ENCODE measurements at places on chromosomes 5 and 9.

DNA sequence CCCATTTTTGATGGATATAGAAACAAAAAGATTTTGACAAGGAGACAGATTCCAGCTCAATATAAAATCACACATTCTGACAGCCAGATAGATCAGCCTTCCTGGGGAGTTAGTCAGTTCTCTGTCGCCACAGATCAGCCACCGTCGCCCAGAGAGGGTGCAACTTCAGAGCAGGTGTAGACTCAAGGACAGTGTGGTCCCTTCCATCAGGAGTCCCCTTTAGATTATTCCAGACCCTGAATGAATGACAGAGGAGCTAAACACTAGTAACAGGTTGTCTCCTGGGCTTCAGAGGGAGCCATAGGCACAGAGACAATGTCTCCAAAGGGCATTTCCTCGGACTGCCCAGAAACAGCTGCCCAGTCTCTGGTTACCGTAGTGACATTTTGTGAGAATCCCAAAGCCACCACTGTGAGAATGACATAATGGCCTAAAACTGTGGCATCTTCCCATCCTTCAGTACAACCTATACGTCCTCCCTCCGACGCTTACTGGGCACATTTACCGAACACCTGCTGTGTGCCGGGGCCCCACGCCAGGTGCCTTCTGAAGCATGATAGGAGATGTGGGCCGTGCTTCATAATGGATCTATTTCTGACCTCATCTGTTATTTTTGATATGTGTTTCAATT is 47.4 kb upstream of the SLC2A8 start:
- DNase-seq = no peak

- no peak for DNase-seq
Observed at GRCh38 chr5:150397146-150397781, 15.4 kb downstream of the CD74 start.

DNA sequence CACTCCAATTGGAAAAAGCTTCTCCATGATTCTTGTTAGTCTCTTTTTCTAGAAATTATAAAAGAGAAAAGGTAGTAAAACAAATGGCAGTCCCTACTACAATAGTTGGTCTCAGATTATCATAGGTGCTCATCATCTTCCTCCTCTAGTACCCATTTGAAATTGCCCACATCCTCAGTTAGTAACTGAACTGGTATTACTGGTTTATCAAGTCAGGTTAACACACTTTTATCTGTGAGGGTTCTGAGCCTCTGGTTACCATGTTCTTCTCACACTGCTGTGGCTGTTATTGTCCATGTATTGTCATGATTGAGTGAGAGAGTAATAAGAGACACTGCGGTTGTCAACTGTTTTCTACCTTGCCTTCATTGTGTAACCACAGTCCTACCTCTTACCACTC is 901.7 kb downstream of the TLE1 start:
- no peak for DNase-seq

- DNase-seq = no peak
Observed at GRCh38 chr9:69193685-69194032, 19.6 kb downstream of the TJP2 start.

DNA sequence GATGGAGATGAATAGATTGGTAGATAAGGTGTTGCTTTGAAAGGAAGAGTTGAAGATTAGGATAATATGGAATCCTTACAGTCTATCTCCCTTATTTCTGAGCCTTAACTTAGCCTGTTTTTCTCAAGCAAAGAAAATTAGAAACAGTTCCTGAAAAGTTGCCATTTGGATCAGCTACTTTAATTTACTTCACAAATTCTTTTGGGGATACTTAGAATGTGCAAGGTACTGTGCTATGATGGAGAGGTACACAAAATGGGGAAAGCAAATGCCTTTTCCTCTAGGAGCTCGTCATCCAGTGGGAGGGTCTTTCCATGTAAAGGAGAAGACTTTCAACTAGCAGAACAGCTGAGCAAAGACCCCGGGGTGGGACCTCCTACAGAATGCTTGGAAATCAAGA is 51.1 kb upstream of the SMARCA2 start:
- no peak for DNase-seq

DNA sequence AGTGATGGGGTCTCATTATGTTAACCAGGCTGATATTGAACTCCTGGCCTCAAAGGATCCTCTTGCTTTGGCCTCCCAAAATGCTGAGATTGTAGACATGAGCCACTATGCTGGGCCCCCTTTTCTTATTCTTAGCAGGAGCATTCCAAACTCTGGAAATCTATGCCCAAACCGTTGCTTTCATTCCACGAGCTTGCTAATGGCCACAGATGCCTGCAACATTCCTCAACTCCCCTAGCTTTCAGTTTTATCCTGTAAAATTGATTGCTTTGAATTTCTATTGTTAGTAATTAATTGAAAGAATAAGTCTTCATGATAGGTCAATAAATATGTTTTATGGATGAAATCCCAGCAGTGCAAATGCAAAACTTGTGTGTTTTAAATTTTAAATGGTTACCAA is 564.8 kb upstream of the WWC1 start:
- no peak for DNase-seq

DNA sequence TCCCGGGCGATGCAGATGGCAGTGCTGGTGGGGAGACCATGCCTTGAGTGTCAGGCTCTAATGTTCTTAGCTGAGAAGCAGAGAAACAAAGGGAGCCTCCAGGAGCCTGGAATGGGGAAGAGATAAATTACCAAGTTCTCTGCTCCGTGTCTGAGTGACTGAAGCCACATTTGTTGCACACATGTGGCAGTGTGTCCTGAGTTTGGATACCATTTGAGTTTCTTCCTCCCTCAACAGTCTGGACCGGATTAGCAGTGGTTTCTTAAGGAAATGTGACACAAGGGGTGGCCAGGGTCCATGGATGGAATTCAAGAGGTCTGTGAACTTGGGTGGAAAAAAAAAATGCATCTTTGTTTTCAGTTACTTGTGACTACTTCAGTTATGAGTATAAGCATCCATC is 50.7 kb upstream of the GARNL3 start:
- no peak for DNase-seq

- DNase-seq = no peak
Observed at GRCh38 chr9:125183054-125183453, 6.5 kb downstream of the PPP6C start.

DNA sequence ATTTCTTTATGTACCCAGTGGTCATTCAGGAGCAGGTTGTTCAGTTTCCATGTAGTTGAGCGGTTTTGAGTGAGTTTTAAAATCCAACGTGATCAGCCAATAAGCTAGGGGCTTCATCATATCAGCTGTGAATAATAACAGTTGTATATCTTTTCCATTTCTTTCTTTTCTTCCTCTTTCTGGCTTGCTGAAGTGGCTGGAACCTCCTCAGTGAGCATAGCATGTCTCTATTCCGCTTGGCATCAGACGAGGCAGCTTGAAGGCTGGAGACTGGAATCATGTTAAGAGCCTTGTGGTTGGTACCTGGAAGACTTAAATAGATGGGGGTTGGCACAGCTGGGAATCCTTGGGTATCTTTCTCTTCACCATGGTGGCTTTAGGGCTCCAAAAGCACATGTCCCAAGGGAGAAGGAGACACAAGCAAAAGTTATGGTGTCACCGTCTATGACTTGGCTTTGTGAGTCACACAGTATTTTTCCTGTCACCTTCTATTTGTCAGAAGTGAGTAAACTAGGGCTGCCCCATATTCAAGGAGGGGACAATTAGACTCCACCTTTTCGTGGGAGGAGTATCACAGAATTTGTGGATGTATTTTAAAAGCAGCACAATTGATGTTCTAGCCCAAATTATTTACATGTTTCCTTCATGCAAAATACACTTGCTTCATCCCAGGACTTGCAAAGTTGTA is 38.0 kb upstream of the RETREG1 start:
- DNase-seq = no peak

GRCh38 chr9:128026255-128026772 is 40.8 kb downstream of the NAIF1 start:
- no peak for DNase-seq

- no peak for DNase-seq
Observed at GRCh38 chr9:28927691-28928090, 1354.4 kb upstream of the C9orf72 start.

- no peak for DNase-seq
Observed at GRCh38 chr5:113038714-113039113, 62.1 kb downstream of the DCP2 start.
